ENCODE measurements at places on chromosomes 7 and 10.

DNA sequence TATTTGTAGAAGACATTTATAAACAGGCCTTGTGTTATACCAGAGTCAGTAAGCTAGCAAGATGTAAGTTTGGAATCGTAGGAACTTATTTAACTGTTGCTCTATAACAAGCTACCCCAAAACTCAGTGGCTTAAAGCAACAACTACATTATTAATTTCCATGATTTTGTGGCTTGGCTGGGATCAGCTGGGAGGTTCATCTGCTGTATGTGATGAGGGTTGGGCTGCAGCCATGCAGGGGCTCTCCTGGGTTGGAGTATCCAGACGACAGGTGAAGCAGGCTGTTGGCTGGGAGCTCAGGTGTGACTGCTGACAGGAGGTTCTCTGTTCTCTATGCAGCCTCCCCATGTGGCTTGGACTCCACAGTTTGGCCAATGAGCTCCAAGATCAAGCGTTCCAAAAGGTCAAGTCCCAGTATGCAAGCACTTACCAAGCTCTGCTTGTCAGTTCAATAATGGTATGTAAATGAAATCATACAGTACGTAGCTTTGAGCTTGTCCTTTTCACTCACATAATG is 52.4 kb downstream of the GPR26 start:
- DNase-seq = no peak

- no peak for DNase-seq
Observed at GRCh38 chr7:96989241-96989858, 16.0 kb upstream of the DLX6 start.

GRCh38 chr7:91567081-91568012 is 303.1 kb downstream of the FZD1 start:
- DNase-seq = no peak

- no peak for DNase-seq
Observed at GRCh38 chr7:149450821-149451220, 10.0 kb downstream of the ZNF777 start.

GRCh38 chr7:356691-357462 is 66.9 kb downstream of the FOXL3 start:
- no peak for DNase-seq

DNA sequence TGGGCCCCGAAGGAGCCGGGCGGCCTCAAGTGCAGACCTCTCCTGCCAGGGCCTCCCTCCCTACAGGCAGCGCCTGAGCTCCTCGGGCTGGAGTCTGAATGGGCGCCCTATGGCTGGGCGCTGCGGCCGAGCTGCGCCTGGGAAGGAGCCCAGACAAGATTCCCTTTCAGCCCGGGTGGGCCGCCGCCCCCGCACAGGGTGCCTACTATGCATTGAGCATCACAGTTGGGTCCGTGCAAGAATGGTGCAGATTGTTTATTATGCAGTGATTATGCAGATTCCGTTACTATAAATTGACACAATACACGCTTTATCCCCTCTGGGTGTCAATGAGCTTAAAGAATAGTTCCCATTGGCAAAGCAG is 77.2 kb upstream of the PDGFA start:
- no peak for DNase-seq

DNA sequence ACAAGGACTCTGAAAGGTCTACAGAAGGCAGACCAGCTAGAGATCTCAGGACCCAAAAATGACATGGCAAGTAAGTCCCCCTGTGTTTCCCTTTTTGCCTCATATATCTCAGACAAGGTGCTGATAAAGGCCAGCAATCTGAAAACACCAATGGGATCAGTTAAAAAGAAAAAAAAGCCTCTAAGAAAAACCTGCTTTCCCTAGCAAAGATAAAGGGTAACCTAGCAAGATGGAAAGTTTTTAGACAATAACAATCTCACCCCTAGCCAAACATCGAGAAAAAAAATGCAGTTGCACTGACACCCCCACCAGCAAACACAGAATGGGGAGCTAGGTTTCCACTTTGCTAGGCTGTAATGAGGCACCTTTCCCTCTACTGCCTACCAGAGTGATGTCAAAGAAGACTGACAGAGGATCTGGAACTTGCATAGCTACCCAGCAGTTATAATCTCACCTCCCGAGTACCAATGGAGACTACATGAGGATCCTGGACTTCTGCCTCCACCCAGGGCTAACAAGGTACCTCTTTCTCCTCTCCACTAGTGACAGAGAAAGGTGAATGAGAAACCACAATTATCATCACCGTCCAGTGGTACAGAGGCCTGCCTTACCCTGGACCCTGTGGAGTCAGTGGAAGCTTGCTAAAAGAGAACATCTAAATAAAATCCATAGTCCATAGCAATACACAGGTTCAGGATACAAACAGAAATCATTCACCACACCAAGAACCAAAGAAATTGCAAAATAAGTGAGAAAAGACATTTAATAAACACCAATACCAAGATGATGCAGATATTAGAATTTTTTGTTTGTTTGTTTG is 240.8 kb downstream of the ARHGAP12 start:
- DNase-seq = no peak

GRCh38 chr7:99125505-99125865 is 18.4 kb downstream of the SMURF1 start:
- DNase-seq = no peak

Data from cortex of kidney (tissue), 1 donor.